ENCODE measurements at places on chromosomes 12 and 14. TPM values are rescaled to one million over a fixed set of nuclear protein-coding genes. Genes with fewer than 3 reads are reported as not detected.

DNA sequence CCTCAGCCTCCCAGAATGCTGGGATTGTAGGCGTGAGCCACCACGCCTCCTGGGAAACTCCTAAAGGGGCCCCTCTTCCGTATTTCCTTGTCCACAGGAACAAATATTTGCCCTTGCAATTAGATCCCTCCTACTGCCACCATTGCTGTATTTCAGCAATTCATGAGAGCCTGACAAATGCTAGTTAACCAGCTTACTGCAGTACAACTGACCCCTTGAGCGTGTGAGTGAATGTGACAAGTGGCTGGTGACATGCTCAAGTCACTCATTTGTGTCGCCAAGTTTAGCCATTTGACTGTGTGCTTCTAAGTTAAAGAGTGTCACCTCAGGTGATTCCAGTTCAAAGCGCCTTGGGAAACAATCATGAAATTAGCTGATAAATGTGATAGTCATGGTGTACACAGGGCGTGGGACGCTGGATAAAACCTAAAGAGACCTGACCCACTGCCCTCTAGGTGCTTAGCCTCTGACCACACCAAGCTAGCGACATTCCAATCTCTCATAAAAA, 56.1 kb upstream of the MAP1LC3B2 start:
- DNase-seq, result peak; percentile 80

DNA sequence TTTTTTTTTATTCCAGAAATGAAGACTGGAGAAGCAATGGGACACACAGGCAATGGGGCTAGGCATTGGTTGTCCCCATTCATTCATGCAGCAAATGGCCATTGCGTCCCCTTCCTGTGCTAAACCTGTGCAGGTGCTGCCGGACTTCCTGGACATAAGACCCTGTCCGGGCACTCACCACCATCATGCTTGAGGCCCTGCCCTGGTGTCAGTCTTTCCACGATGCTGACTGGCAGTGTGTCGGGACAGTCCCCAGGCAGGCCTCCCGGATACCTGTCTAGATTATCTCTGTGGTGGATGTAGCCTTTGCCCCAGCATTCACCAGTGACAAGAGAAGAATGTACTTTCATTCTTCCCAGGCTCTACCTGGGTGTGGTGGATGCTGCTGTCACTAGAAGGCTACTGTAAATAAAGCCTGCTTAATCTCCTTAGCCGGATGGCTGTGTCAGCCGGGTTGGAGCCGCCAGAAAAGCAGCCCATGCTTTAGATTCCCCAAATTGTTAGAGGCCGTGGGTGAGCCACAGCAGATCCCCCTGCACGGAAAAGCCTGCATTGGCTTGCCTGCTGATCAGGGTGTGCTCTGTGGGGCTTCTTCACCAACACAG, 94.5 kb upstream of the PARP11 start:
- DNase-seq, result peak; percentile 28

- DNase-seq, result no peak
Measured at GRCh38 chr12:125674554-125675338, 609.5 kb downstream of the AACS start.

- DNase-seq, result no peak
Measured at GRCh38 chr14:98411154-98411553, 860.8 kb downstream of the BCL11B start.

DNA sequence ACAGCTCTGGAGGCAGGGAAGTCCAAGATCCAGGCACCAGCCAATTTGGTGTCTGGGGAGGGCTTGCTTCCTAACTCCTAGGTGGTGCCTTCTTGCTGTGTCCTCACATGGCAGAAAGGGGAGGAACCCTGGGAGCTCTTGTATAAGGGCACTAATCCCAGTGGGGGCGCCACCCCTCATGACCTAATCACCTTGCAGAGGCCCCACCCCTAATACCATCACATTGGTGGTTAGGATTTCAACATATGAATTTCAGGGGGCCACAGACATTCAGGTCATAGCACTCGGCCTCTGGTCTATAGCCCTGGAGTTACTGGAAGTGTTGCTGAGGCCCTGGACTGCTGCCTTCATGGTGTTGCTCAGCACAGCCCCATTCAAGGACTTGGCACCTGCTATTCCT, 14.6 kb downstream of the PSMD9 start:
- DNase-seq, result no peak

- DNase-seq, result no peak
Measured at GRCh38 chr14:94405486-94405885, 17.1 kb upstream of the SERPINA1 start.

GRCh38 chr12:114347861-114348260, 58.1 kb downstream of the TBX5 start:
- DNase-seq, result no peak

DNA sequence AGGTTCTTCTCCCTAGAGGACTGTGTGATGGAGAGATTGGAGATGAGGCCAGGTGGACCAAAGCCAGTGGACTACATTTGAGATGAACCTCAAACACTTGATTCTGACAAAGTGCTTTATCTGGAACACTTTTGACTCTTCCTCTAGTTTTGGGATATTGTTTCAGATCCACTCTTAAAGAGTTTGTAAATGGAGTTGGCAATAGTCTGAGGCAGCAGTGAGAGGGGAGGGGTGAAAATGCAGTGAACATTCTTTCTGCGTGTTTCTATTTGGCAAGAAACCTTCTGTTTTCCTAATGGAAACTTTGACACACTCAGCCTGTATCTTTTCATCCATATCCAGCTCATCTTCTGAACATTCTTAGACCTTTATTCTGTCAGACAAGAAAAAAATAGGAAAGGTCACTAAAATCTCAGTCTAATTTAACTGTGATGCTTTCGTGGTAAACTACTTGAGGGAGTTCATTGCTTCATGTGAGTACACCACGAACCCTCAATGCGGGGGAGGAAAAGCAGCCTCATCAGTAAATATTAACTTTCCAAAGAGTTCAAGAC, 57.4 kb upstream of the KCNJ8 start:
- DNase-seq, result peak; percentile 84

DNA sequence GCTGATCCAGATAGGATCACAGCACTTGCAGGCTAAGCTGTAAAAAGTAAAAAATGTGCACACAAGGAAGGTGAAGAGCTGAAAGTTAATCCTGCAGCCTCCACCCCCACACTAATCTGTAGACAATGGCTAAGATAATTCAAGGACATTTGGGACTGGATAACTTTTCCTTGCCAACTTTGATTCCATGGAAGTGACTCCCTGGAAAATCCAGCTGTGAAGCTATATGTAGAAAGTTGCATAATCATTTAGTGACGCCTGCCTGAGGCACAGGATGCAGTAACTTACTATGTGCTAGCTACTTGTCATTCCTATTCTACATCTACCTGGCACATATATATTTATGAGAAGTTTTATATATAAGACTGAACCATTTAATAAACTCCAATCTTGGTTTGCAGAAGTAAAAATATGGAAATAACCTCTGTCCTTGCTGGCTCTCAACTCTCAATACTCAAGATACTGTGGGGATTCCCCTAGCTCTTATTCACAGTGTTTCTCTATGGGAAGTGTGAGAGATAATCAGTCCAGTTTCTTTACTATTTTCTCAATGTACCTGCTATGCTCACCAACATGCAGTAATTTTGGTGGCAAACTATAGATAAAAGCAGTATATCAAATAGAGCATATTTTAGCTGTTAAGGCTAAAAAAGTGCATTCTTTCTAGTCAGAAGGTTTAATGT, 14.8 kb downstream of the LDHB start:
- DNase-seq, result no peak

GRCh38 chr12:124722878-124723277, 140.8 kb downstream of the SCARB1 start:
- DNase-seq, result no peak

DNA sequence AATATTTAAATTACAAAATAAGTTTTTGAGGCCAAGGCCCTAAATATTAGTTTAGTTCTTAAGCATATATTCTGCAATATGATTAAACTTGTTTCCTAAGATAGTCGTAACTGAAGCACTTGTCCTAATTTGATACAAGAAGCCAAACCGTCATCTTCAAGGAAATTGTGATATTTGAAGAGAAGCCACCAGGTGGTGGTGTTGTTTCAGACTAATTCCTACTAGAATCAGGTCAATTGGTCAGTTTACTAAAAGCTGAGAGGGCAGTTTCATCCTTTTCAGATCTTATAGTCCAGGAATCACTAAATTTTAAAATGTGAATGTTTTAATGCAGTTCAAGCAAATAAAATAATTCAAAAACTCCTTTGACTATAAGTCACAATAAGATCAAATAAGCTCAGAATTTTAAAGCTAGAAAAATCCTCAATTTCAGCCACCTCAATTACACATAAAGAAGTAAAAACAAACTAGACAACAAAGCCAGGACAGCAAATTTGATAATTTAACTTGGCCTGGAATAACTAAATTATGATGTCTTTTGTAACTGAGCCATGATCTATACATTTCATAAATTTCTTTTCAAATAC, 7.1 kb upstream of the ARL1 start:
- DNase-seq, result peak; percentile 76

DNA sequence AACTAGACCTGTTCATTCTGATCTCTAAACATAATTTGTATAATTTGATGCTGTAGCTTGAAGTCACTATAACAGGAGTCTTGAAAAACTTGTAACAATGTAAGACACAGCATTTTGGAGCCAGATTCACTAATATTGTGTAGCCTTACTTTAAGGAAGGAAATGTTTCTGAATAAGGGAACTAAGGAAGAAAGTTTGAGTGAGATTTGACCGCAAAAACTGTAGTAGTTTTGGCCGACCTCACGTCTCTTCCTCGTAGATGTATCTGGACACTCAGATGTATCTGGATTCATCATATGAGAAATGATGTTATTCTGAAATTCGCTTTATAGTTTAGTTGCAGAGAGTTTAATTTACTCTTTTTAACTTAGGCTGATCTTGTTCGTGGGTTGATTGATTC, 13.9 kb upstream of the DNAH10 start:
- DNase-seq, result no peak

DNA sequence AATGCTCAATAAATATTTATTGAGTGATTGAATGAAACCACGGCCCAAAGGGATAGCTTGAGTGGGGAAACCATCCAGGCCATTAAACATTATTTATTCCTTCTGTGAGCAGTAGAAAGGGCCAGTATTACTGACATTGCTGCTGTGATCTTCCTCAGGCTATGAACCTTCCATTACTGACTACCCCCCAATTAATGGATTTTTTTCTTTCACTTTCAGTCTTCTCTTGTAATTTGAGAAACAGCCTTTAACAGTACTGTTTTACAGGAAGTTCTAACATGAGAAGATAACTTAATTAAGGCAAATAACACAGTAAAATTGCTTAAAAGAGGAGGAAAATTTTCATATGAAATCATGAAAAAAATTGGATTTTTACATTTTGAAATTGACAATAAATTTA, 629.5 kb downstream of the TRHDE start:
- no peak for DNase-seq

DNA sequence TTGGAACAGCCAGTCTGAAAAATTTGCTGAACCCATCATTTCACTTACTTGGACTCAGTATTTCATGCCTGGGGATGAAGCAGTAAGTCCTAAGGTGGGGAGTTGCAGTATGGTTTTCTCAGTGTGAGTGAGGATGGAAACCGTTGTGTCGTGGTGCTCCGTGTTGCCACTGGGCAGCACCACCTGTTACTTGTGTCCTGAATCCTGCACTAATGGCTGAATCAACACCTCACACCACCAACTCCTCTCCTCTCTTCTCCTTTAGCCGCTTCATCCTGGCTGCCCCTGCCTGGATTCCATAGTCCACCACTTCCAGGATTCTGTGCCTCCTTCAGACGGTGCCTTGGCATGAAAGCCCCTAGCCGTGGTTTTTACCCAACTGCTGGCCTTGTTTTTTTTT, 3.0 kb upstream of the EP400 start:
- no peak for DNase-seq

- DNase-seq, result no peak
Measured at GRCh38 chr12:71900091-71900490, 38.6 kb upstream of the TPH2 start.

GRCh38 chr14:58813745-58814144, 176.0 kb downstream of the DACT1 start:
- no peak for DNase-seq

- DNase-seq, result no peak
Measured at GRCh38 chr12:49696723-49697122, 10.5 kb downstream of the FMNL3 start.

- no peak for DNase-seq
Measured at GRCh38 chr12:46963191-46963590, 116.2 kb upstream of the PCED1B start.

- DNase-seq, result no peak
Measured at GRCh38 chr14:65110525-65110924, 8.2 kb upstream of the MAX start.

GRCh38 chr14:31287294-31287972, 79.8 kb upstream of the HECTD1 start:
- DNase-seq, result no peak

DNA sequence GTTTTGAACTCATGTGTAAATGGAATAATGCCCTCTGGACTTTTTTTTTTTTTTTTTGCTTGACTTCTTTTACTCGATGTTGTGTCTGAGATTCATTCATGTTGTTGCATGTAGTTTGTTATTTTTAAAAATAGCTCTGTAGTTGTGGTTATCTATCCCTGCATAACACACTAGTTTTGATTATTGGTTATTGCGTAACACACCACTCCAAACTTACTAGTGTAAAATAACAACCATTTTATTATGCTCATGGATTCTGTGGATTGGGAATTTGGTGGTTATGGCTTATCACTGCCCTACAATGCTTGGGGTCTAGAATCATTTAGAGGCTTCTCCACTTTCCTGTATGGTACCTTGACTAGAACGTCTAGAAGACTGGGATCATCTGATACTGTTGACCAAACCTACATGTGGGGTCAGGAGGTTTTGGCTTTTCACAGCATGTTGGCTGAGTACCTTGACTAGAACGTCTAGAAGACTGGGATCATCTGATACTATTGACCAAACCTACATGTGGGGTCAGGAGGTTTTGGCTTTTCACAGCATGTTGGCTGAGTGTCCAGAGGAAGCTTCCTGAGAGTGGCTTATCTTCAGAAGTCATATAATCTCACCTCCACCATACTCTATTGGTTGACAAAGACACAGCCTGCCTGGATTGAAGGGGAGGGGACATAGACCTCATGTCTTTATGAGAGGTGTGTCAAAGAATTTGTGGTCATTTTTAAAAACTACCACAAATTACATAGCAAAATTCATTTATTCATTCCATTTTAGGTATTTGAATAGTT, 11.6 kb downstream of the VRK1 start:
- no peak for DNase-seq

DNA sequence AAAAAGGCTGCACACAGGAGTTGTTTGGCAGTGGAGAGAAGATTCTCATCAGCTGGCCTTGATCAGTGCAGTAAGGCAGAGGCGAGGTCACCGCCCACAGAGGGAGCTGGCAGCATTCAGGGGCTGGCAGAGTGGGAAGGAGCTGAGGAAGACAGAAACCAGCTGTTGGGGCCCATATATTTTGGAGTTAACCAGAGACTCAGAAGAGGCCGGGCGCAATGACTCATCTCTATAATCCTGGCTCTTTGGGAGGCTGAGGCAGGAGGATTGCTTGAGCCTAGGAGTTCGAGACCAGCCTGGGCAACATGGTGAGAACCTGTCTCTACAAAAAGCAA, 17.7 kb downstream of the SMCO2 start:
- peak; percentile 64 for DNase-seq

USP44 gene
- polyA plus RNA-seq, result 0.61 TPM

RPS6KA5 gene
- polyA plus RNA-seq, result 1.6 TPM

SLCO1A2 gene
- not detected for polyA plus RNA-seq

RASSF9 gene
- polyA plus RNA-seq, result 0.31 TPM

PRR4 gene
- 6.5 TPM for polyA plus RNA-seq

GLIPR1L2 gene
- 0.93 TPM for polyA plus RNA-seq

PSMC1 gene
- 95.0 TPM for polyA plus RNA-seq

MIP gene
- polyA plus RNA-seq, result not detected

SERPINA6 gene
- polyA plus RNA-seq, result 0.19 TPM

P2RX2 gene
- not detected for polyA plus RNA-seq

DAD1 gene
- polyA plus RNA-seq, result 172 TPM

GALNT8 gene
- not detected for polyA plus RNA-seq

MYF5 gene
- not detected for polyA plus RNA-seq

KIF5A gene
- 0.31 TPM for polyA plus RNA-seq

ACSS3 gene
- 4.0 TPM for polyA plus RNA-seq

GUCY2C gene
- 0.05 TPM for polyA plus RNA-seq
